ENCODE measurements at places on chromosomes 16 and 17. TPM values are rescaled to one million over a fixed set of nuclear protein-coding genes. Genes with fewer than 3 reads are reported as not detected.

AATK gene
- under 0.01 TPM for total RNA-seq

SMIM22 gene
- total RNA-seq, result not detected

TMEM238L gene
- total RNA-seq, result not detected

RGS11 gene
- 5.9 TPM for total RNA-seq

TMEM88 gene
- 21.0 TPM for total RNA-seq

SOX9 gene
- 47.7 TPM for total RNA-seq

HYDIN gene
- total RNA-seq, result 4.9 TPM

TBC1D3K gene
- not detected for total RNA-seq

PRR35 gene
- not detected for total RNA-seq

NPIPA5 gene
- 19.0 TPM for total RNA-seq

CNEP1R1 gene
- 17.4 TPM for total RNA-seq

GFAP gene
- 11.8 TPM for total RNA-seq

GPR142 gene
- not detected for total RNA-seq

PARD6A gene
- total RNA-seq, result 7.2 TPM

KRT39 gene
- total RNA-seq, result not detected

TGFB1I1 gene
- 31.8 TPM for total RNA-seq

RAB11FIP4 gene
- 1.9 TPM for total RNA-seq

TBKBP1 gene
- total RNA-seq, result 8.3 TPM

ACSM2B gene
- total RNA-seq, result not detected

SLC22A31 gene
- not detected for total RNA-seq

SALL1 gene
- 0.15 TPM for total RNA-seq

CCT6B gene
- total RNA-seq, result 4.8 TPM

CTRB1 gene
- not detected for total RNA-seq

NME4 gene
- total RNA-seq, result 46.5 TPM

MYLK3 gene
- 0.48 TPM for total RNA-seq

BLTP2 gene
- 107 TPM for total RNA-seq

GJC1 gene
- total RNA-seq, result 4.3 TPM

CRYBA1 gene
- total RNA-seq, result not detected

DUXB gene
- not detected for total RNA-seq

GRIN2A gene
- 0.33 TPM for total RNA-seq

GH1 gene
- total RNA-seq, result not detected

HMOX2 gene
- 87.7 TPM for total RNA-seq

TNFSF12 gene
- total RNA-seq, result 39.3 TPM

SBK1 gene
- 1.5 TPM for total RNA-seq

SP2 gene
- 4.6 TPM for total RNA-seq

KRTAP4-4 gene
- not detected for total RNA-seq

KCNJ2 gene
- 8.8 TPM for total RNA-seq

VWA3A gene
- 0.29 TPM for total RNA-seq

MPP2 gene
- total RNA-seq, result 7.9 TPM

TP53TG3C gene
- not detected for total RNA-seq

AOC2 gene
- total RNA-seq, result 1.8 TPM

ZFP1 gene
- total RNA-seq, result 16.0 TPM

CCDC200 gene
- not detected for total RNA-seq

MT1A gene
- 97.8 TPM for total RNA-seq

GPR179 gene
- total RNA-seq, result under 0.01 TPM

RND2 gene
- 2.0 TPM for total RNA-seq

BIRC5 gene
- 0.29 TPM for total RNA-seq

FAM117A gene
- total RNA-seq, result 8.0 TPM

BEAN1 gene
- 3.5 TPM for total RNA-seq

IGFBP4 gene
- 278 TPM for total RNA-seq

SLC52A1 gene
- 0.32 TPM for total RNA-seq

ACSM2A gene
- total RNA-seq, result not detected

VASN gene
- 16.1 TPM for total RNA-seq

PRAC1 gene
- total RNA-seq, result not detected

HAGHL gene
- 5.1 TPM for total RNA-seq

ABHD15 gene
- 29.3 TPM for total RNA-seq

PRAC2 gene
- total RNA-seq, result not detected

PYDC1 gene
- not detected for total RNA-seq

Data from breast epithelium (tissue), 4 donors.